Erythroblast (primary cell): ENCODE measurements at places on chromosomes 12 and 14.

DNA sequence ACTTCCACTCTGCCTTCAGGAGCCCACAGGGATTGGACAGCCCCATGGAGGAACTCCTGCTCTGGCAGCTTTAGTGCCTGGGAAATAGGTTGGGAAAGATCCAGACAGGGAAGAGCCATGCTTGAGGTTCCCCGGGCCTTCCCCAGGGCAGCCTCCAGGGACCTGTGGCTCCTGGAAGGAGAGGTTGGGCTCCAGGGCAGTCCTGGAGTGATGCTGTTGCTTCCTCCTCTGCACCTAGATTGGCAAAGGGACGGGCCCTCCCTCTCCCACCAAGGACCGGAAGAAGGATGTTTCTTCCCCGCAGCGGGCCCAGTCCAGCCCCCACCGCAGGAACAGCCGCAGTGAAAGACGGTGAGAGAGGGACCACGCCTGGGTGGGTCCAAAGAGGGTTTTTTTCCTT is 16.5 kb downstream of the VASH1 start:
- DNase-seq = no peak

DNA sequence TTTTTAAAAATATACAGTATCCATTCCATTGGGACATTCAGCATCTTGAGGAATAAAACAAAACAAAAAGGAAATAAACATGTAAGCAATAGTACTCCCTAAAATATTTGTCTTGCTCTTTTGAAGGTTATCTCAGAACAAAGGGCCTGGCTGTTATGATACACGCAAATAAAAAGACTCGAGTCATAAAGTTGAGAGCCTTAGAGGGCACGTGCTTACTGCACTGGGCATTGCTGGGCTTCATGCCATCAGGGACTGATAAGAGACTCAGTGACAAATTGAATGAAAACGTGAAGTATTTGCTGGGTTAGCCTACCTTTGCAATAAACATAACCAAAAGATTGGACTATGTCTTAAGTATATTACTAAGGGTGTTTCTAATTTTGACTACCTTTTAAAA is 118.9 kb downstream of the SLC35F4 start:
- no peak for DNase-seq

DNA sequence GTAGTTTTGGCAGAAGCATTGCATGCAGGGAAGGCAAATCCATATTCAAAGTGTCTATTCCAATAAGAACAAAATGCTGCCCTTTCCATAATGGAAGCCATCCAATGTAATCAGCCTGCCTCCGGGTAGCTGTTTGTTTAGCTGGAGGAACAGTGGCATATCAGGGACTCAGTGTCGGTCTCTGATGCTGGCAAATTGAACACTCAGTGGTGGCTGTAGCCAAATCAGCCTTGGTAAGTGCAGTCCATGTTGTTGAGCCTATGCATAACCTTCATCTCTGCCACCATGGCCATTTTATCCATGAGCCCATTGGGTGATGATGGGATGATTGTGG is 147.8 kb upstream of the MAX start:
- no peak for DNase-seq

GRCh38 chr14:23299986-23300686 is 2.5 kb downstream of the PPP1R3E start:
- no peak for DNase-seq

DNA sequence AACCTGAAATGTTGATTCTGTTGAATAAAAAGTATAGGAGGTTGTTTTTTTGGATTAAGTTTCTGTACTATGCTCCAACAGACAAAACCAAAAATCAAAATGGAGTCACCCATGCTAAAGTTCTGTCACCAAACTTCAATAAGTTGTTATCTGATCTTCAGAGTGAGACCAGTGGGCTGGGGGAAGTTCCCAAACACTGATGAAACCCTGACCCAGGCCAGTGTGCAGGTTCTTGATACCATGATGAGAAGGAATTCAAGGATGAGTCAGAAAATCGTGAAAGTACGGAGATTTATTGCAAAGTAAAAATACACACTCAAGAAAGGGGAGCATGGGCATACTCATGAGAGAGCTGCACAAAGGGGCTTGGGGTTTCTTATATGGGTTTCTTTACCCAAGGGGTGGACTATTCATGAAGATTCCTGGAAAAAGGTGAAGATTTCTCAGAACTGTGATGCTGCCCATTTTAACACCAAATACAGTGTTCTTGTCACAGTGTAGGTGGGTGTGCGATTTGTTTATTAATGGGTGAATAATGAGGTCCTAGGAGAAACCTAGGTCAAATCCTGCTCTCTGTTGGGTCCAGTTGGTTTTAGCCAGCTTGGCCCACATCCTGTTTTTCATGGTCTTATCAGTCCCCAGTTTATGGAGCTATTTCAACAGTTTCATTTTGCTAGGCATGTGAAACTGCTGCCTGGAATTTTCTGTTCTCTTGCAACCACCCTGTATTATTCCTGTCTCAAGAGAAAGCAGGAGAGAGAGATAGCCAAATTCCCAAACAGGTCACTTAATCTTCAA is 27.5 kb upstream of the DENND5B start:
- DNase-seq = no peak

DNA sequence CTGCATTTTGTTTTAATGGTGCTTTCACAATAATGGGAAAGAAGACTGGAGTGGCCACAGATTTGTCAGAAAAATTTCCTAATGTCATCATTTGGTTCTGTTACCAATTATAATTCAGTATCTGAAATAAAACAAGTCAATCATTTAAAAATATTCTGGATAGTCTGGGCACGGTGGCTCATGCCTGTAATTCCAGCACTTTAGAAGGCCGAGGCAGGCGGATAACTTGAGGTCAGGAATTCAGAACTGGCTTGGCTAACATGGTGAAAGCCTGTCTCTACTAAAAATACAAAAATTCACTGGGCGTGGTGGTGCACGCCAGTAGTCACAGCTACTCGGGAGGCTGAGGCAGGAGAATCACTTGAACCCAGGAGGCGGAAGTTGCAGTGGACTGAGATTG is 4.0 kb upstream of the LIMA1 start:
- no peak for DNase-seq

DNA sequence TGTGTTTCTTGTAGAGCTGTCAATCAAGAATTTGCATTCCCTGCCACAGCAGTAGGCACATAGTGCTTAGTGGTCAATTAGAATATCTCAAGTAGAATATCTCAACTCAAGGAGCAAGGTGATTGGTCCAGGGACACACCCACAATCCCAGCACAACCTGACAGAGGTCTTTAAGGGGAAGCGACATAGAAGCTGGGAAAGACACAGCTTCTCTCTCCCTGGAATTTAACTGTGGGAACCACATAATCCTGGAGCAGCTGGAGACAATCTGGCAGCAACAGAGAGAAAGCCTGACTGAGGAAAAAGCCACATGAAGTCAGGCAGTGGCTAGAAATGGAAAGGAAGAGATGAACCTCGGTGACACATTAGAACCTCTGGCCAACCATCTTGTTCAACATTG is 85.7 kb upstream of the LMO3 start:
- DNase-seq = no peak

GRCh38 chr14:68779761-68780323 is 13.0 kb downstream of the ZFP36L1 start:
- DNase-seq = peak; percentile 60

DNA sequence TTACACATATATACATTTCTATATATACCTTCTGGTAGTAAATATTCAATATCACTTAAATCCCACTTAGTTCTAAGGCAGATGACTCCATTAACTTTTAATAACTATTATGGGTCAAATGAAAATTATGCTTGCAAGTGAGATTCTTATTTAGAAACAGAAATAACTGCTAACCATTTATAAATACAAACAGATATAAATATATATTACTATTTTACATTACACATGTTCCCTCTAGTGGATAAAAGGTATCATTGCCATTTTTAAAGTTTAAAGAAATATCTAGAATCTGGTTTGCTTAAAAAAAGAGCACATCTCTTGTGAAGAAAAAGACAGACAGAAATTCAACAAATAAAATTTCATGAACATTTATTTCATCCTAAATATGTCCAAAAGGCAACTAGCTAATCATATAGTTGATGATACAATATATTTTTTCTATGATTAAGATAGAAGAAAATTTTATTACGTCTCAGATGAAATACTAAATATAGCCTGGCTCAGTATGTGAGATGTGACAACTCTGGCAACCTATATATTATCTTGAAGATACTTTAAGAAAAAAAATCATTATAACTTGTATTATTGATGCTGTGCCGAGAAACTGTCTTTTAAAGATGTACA is 11.7 kb upstream of the RAD51AP1 start:
- DNase-seq = no peak

- DNase-seq = peak; percentile 71
These were observed 685 bp upstream of the MYL6B start for GRCh38 chr12:56151672-56152131.

GRCh38 chr14:63241096-63241495 is 36.9 kb downstream of the RHOJ start:
- DNase-seq = no peak
